ENCODE measurements at places on chromosomes 12 and 14.

GRCh38 chr12:59056966-59057365, 136.7 kb upstream of the LRIG3 start:
- no peak for DNase-seq

GRCh38 chr12:14664434-14665023, 31.9 kb downstream of the GUCY2C start:
- DNase-seq = peak; percentile 3

DNA sequence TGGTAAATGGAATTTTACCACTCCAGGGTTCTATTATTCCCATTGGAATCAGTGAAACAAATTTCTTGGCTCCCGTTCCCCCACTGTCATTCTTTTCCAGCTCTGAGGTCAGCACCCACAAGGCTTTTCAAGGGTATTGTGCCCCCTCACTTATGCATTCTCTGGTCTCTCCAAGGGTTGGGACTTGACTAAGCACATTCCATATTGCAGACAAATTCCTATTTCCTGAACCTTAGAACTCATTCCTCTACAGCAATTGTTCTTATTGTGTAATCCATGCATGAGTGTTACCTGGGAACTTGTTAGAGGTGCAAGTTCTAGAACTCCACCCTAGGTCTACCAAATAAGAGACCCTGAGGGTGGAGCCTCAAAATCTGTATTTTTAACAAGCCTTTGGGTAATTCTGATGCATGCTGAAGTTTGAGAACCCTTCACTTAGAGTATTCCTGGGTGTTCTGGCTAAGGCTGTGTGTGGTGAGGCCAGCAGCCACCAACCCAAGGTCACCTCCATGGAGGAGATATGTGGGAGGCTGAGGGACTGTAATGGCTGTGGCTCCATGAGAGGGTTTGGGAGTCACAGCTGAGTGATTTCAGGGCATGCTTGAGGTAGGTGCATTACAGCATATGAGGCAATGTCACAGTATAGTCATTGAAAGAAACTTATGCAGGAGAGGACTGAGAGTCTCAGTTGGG, 150.9 kb downstream of the TTC6 start:
- DNase-seq = no peak

- DNase-seq = no peak
These were observed 33.9 kb downstream of the SLC35F4 start for GRCh38 chr14:57831981-57832380.

- DNase-seq = no peak
These were observed 56.3 kb upstream of the GTF2A1 start for GRCh38 chr14:81277096-81277495.

DNA sequence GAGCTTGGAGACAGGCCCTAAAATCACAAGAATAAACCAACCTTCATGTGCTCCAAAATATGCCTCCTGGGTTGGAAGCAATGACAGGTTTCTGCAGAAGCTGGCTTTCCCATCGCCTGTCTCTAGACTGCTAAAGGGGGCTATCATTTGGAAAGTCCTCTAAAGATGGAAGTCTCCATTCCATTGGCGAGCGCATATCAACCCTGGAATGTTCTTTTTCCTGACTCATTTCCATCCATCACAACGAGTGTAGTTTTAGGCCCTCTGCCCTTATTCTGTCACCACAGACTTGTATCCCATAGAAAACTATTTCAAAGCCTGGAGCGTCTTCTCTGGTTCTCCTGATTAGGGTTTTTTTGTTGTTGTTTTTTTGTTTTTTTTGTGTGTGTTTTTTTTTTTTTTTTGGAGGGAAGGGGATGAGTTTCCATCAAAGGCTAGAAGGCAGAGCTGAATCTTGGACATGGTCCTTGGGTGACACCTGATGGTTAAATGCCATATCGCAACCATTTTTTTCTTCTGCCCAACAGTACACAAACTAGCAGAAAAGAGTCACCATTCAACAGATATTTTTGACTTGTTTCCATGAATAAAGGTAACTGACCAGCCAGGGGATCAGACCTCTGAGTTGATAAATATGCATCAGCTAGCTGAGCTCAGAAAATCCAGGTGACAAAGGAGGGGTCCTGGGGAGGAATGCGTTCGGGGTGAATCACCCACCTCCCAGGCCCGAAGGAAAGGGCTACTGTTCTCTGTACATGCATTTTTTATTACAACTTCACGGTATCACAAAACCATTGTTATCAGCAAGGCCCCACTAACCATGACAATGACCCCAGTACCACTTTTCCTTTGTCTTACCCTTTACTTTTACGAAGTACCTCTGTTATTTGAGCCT, 40.5 kb downstream of the KCNA5 start:
- no peak for DNase-seq

Measured in fibroblast of skin of left quadriceps (primary cell).